Stimulated activated CD4-positive, alpha-beta T cell treated with anti-CD3 and anti-CD28 coated beads, Interleukin-4, amount 100 ng/mL, for 4 hours (primary cell): ENCODE measurements at places on chromosomes 7 and 10.
A peak's percentile ranks its signal among the peaks of the same experiment; 100 is the strongest.

DNA sequence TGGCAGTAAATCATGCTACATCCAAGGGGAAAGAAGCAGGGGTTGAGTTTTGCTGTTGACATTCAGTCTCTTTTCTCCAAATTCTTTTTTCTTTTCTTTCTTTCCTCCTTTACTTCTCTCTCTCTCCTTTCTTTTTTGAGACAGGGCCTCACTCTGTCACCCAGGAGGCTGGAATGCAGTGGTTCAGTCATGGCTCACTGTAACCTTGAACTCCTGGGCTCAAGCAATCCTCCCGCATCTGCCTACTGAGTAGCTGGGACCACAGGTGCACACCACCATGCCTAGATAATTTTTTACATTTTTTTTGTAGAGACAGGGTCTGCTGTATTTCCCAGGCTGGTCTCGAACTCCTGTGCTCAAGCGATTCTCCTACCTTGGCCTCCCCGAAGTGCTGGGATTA is 35.2 kb downstream of the SBDS start:
- no peak for DNase-seq

DNA sequence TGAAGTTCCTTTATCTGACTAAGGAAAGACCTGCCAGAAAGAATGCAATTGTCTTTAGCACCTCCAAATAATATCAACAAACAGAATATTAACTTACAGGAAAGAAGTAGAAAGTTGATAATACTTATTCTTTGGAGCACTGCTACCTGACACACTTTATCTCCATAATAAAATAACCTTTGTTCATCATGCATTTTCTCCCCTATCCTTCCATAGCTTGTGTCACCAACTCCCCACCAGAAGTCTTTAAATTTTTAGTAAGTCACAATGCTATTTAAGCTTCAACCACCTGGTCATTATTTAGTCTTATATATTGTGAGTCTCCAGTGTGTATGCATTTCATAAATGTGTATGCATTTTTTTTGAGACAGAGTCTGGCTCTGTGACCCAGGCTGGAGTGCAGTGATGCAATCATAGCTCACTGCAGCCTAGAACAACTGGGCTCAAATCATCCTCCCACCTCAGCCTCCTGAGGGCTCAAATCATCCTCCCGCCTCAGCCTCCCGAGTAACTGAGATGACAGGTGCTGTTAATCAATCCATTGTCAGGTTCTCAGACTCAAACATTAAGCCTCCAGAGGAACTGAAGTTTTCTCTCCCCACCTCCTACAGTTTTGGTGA is 7.3 kb upstream of the CYP3A43 start:
- no peak for DNase-seq

DNA sequence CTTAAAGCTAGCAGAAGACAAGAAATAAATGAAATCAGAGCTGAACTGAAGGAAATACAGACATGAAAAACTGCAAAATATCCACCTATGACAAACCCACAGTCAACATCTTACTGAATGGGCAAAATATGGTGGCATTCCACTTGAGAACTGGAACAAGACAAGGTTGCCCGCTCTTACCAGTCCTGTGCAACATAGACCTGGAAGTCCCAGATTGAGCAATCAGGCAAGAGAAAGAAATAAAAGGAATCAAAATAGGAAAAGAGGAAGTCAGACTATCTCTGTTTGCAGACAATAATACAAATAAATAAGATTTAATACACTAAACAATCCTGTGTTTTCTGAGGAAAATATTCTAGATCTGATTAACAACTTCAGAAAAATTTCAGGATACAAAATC is 570.5 kb upstream of the SEMA3D start:
- DNase-seq = no peak

- no peak for DNase-seq
These were observed 38.8 kb downstream of the FGFR2 start for GRCh38 chr10:121559326-121560026.

- DNase-seq = no peak
These were observed 21.6 kb downstream of the IDE start for GRCh38 chr10:92552310-92552709.

GRCh38 chr7:30699706-30700495 is 17.6 kb upstream of the CRHR2 start:
- no peak for DNase-seq

DNA sequence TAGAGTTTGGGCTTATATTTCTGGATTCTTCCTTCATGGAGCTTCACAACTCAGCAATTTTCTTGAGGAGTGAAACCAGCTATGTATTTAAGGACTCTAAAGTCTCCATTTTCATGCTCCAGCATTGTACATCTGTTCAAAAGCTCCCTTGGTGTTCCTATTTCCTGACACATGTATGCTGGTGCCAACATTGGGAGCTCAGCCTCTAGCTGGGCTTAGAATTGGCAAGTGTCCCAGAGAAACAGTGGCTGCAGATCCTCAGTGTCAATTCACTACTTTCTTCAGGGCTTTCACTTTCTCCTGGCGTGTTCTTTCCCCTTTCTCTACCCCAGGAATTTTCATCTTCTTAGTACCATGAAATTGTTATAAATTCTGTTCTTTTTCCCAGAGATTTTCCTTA is 103.1 kb downstream of the ZNF467 start:
- DNase-seq = no peak

DNA sequence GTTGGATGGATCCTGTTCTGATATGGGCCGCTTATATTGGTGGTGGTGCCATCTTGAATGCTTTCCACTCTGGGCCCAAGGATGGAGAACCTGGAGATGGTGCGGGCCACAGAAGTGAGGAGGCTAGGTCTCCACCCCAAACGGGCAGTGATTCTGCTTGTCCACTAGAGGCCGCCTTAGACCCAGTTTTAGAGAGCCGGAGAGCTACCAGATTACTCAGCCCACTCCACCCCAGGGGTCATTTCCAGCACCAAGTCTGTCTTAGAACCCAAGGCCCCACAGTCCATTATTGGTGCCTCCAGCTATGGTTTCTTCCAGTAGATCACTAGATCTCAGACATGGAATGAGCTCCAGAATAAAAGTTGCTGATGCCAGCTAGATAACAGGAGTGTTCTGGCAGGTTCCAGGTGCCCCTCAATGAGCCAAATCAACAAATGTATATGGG is 11.8 kb upstream of the CAMK2G start:
- peak; percentile 53 for DNase-seq

GRCh38 chr10:21364196-21365114 is 161.0 kb downstream of the SKIDA1 start:
- DNase-seq = no peak

GRCh38 chr7:27245124-27245797 is 2.7 kb downstream of the EVX1 start:
- no peak for DNase-seq

- DNase-seq = no peak
These were observed 69.4 kb downstream of the MCMBP start for GRCh38 chr10:119803264-119803663.

GRCh38 chr10:70348228-70348850 is 34.1 kb downstream of the LRRC20 start:
- DNase-seq = no peak

DNA sequence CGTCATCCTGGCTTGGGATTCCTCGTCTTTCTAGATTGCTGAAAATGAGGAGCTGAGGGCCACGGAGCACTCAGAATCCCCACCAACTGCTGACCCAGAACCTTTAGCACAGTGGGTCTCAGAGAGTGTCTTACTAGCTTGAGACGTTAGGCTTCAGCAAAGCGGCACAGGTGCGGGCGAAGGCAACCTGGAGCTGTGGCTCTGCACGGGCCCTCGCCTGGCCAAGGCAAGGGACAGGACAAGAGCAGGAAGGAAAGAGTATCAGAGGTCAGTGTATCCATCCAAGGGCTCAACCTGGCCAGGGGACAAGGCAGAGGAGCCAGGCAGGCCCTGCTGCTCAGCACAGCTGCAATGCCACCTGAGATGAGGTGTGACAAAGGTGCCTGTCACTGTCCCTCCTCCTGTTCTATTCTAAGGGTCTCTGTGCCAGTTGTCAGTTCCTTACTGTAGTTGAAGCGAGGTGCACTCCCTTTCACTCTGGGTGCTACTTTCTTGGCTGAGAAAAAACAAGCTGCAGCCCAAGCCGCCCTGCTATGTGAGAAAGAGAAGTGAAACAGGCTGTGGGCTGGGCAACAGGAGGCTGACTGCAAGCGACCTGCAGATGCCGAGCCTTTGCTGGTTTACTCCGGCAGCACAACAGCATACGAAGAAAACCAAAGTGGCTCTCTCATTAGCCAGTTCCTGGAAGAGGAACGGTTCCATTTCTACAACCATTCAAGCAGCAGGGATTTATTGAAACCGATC is 33.3 kb upstream of the KDM7A start:
- DNase-seq = peak; percentile 42

DNA sequence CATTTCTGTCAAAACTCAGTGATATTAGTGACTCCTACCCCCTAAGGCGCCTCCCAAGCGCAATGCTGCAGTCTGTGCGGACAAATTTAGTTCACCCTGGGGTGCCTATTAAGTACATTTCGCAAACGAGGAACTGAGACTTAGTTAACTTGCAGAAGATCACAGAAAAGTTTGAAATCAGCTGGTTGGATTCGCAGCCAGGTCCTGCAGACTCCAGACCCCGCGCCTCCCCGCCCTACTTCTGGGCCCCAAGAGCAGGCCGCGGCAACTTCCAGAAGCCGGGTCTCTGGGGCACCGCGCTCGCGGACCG is 588 bp downstream of the CYREN start:
- no peak for DNase-seq

DNA sequence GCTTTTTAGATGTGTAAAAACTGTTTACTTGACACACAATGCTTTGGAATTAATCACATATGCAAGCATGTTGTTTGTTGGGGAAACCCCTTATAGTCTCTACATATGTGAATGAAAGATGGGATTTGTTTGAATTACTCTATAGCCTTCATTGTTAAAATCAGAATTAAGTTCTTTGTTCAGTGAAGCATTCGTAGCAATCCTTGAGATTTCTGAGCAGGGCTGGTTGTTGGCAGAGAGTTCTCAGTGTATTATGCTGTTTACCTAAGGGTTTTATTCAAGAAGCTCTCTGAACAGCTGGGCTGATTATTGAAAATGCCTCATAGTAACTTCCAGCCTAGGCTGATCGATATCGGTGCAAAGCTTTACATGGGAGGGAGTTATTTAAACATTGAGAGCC is 190.9 kb downstream of the VTI1A start:
- no peak for DNase-seq

DNA sequence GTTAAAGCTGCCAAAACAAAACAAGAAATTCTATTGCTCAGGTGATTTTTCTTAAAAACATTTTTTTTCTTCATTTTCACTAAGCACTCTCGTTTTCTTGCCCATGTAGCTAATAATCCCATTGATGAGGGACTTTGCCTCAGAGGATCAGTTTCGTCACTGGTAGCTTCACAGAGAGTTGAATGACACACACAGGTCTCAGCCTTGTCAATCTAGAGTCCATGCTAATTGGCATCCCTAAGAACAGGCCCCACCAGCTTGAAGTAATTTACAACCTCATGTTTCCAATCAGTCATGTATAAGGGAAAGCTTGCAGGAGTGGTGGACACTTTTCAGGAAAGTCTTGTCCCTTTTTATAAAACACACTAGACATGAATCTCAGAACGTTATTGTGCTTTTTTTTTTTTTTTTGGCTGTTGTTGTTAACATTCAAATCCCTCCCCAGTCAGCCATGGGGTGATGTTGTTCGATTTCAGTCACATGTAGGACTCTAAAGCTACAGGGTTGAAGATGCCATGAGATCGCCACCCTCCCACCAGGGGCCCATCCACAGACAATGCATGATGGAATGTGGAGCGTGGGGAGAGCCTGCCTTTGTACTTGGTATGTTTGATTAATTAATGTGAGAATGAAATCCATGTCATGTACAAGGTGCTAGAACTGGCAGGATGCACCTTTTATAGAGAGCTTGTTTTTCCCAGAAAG is 232.4 kb upstream of the FZD8 start:
- DNase-seq = no peak

GRCh38 chr7:95092324-95092723 is 184.9 kb downstream of the PPP1R9A start:
- no peak for DNase-seq

DNA sequence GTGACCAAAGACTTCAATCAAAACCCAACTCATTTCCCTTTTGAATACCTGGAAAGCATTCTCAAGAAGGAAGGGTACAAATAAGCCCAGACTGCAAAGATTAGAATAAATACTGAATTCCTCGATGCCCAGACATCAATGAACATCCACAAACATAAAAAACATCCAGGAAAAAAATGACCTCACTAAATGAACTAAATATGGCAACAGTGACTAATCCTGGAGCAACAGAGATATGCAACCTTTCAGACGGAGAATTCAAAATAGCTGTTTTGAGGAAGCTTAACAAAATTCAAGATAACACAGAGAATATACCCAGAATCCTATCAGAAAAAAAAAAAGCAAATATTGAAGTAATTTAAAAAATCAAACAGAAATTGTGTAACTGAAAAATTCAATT is 43.2 kb downstream of the PCLO start:
- DNase-seq = no peak

- DNase-seq = no peak
These were observed 9.0 kb upstream of the LRRC4 start for GRCh38 chr7:128040205-128040604.
